ENCODE measurements at places on chromosomes 7 and 10. TPM values are rescaled to one million over a fixed set of nuclear protein-coding genes. Genes with fewer than 3 reads are reported as not detected.

Gene STEAP1
- total RNA-seq = 13.5 TPM

Gene AQP1
- 0.37 TPM for total RNA-seq

Gene RAB19
- total RNA-seq = not detected

Gene SPDYE16
- total RNA-seq = not detected

Gene SEMA3A
- total RNA-seq = 5.7 TPM

Gene VWDE
- total RNA-seq = 0.60 TPM

Gene ASIC3
- 12.2 TPM for total RNA-seq

Gene PPP1R9A
- 4.3 TPM for total RNA-seq

Gene TET1
- 0.52 TPM for total RNA-seq

Gene SEMA3E
- total RNA-seq = 2.1 TPM

Gene ALOX5
- total RNA-seq = 0.38 TPM

Gene DYDC2
- 0.16 TPM for total RNA-seq

Gene ATOH7
- total RNA-seq = 0.26 TPM

Gene FBH1
- 47.9 TPM for total RNA-seq

Gene FAM180A
- total RNA-seq = not detected
